KBM-7 (cell line): ENCODE measurements at places on chromosomes 5 and 9.
A peak's percentile ranks its signal among the peaks of the same experiment; 100 is the strongest.

GRCh38 chr9:134809826-134810225 is 70.8 kb upstream of the FCN2 start:
- no peak for DNase-seq

DNA sequence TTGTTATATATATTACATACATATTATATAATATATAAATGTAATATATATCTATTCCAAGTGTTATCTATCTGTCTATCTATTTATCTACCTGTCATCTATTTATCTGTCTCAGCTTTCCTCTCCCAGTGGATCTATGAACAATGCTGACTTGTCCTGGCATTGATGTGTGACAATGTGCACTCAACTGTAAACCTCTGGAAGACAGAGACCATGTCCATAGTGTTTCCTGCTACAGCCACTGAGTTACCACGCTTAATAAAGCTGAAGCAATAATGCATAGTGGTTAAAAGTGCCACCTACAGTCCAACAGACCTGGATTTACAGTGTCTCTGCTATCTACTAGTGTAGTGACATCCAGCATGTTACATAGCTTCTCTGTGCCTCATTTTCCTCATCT is 57.2 kb upstream of the TMED7 start:
- no peak for DNase-seq

GRCh38 chr5:176542596-176543427 is 5.6 kb upstream of the RNF44 start:
- no peak for DNase-seq

GRCh38 chr5:58477760-58478376 is 13.4 kb upstream of the GAPT start:
- peak; percentile 62 for DNase-seq

DNA sequence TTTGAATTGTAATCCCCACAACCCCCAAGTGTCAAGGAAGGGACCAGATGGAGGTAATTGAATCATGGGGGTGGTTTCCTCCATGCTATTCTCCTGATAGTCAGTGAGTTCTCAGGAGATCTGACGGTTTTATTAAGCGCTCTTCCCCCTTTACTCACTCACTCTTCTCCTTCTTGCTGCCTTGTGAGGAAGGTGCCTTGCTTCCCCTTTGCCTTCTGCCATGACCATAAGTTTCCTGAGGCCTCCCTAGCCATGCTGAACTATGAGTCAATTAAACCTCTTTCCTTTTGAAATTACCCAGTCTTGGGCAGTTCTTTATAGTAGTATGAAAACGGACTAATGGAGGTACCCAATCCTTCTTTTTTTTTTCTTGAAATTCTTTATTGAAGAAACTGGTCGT is 2.2 kb upstream of the CEP120 start:
- peak; percentile 34 for DNase-seq

GRCh38 chr5:7529880-7530279 is 133.9 kb downstream of the ADCY2 start:
- no peak for DNase-seq

GRCh38 chr5:180553530-180553929 is 37.8 kb downstream of the SCGB3A1 start:
- DNase-seq: no peak
